GM20000 (cell line): ENCODE measurements at places on chromosomes 2 and 18.

DNA sequence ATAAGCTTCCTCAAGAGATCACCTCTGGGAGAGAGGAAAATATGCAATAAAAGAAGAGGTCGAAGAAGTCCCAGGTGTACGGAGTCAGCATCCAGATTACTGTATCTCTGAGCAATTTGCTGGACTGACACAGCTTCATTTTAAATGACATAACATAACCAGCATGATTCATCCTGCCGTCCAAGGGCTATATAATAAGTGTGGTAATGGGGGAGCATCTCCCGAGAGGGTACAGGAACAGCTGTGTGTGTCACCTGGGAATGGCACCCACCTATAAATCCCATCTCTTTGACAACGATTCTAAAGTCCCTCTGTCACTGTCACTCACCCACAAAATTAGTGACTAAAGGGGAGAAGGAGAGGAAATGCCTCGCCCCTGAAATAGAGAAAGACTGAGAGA lies 19.3 kb upstream of the FZD7 start:
- no peak for DNase-seq

GRCh38 chr2:75100801-75101151 lies 98.5 kb downstream of the TACR1 start:
- no peak for DNase-seq

DNA sequence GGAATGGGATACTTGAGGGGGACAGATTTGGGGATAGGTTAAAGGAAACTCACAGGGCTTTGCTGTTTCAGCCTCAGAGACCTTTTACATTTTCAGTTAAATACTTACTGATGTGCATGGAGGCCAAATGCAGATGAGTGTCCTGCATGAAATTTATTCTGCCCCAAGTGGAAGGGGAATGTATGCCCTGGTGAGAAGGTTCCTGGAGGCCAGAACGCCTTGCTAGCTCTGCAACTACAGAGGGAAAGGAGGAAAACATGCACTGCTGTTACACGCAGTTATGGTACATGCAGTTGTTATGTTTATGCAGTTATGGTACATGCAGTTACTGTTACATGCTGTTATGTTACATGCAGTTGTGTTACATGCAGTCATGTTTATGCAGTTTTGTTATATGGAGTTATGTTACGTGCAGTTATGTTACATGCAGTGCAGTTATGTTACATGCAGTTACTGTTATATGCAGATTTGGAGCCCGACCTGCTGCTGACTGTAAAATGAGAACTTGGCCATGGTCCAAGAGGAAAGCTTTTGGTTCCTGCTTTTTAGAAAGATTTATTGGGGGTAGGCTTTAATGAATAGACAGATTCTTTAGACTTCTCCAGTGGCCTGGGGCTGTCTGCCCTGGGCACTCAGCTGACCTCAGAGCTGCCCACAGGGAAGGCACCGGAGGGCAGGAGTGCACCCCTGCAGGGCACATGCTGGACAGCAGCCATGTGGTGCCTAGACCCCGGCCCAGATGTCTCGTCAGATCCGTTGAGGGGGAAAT lies 84.1 kb downstream of the LDLRAD4 start:
- no peak for DNase-seq

GRCh38 chr2:84849271-84849952 lies 31.5 kb downstream of the TRABD2A start:
- no peak for DNase-seq

GRCh38 chr2:213213186-213213585 lies 61.8 kb upstream of the IKZF2 start:
- no peak for DNase-seq

GRCh38 chr2:173151671-173152401 lies 76.2 kb downstream of the MAP3K20 start:
- no peak for DNase-seq

GRCh38 chr18:10312326-10313015 lies 142.0 kb upstream of the APCDD1 start:
- DNase-seq: no peak

DNA sequence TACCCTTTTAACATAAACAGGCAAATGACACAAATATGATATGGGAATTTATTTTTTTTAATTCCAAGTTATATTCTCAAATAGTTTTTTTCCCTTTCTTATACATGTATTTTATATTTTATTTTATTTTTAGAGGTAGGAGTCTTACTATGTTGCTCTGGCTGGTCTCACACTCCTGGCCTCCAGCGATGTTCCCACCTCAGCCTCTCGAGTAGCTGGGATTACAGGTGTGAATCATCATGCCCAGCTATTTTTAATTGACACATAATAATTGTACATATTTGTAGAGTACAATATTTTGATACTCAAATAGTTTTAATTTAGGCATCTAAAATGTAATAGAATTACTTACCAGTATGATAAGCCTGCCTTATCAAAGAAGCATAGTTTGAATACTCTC lies 12.2 kb downstream of the BAZ2B start:
- DNase-seq: no peak

DNA sequence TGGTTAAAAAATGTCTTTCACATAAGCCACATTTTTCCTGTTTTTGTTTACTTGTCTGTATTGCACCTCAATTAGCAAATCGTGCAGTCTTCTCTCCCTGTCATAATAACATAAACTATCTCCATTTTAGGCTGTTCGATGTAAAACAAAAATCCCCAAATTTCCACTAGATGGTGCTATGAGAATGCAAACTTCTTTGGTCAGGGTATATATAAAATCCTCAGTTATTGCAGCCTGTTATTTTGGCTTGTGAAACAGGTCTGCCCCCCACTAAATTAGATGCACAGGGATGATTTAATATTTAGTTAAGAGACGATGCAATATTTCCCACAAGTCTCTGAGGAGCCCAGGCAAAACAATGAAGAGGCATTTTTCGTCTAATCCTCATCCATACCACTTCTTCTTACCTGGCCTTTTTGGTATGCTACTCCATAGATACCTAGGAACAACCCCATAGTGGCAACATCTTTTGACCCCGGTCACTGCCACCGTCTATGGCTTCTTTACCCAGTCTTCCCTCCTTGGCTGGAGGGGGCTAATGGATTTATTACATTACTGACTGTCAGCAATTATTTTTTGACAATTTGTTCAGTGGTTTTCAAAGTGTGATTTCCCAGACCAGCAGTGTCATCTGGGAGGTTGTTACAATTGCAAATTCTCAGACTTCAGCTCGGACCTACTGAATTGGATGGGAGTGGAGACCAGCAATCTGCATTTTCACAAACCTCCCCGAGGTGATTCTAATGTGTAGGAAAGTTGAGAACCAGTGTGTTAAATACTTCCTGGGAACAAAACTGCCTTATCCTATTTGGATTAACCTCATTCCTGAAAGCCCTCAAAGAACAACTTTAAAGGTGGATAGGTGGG lies 117.4 kb upstream of the CWC22 start:
- peak; percentile 49 for DNase-seq

DNA sequence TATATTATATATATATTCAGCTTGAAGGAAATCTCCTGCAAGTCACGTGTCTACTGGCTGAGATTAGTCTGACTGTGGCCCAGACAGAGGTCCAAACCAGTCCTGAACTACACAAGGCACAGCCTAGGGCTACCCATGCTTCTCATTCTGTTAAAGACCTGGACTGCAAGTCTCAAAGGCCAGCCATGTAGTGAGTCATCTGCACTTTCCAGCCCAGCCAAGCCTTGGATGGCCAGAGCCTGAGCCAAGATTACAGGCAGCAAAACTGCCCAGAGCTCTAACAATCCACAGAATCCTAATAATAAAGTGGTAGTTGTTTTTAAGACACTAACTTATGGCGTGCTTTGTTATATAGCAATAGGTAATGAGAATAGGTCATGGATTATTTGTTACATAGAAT lies 259.6 kb downstream of the SS18 start:
- DNase-seq: no peak

GRCh38 chr2:166357068-166357949 lies 18.4 kb downstream of the SCN9A start:
- DNase-seq: no peak

GRCh38 chr2:156486147-156486546 lies 50.0 kb downstream of the GPD2 start:
- DNase-seq: no peak

DNA sequence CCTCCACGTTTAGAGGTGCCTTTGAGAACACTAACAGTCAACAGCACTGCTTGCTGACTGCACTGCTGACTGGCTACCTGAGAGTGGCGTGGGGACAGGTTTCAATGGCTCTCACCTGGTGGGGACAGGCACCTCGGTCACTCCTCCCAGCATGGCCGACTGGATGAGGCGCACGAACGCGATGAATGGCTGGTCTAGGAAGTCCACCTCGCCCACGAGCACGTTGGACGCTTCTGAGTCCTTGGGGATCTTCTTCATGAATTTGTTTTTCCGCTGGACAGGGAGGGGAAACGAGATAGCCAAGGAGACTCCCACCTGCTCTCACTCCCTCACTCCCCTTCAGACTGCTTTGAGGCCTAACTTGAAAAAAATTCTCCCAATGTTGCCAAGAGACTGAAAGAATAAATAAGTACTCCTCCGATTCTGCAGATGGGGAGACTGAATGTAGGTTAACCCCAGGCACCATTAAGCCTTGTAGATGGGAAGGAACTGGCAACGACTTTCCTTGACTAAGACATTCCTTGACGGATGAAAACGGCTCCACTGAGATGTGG lies 57.3 kb downstream of the MTHFD2 start:
- no peak for DNase-seq
